Activated effector memory CD4-positive, alpha-beta T cell treated with anti-CD3 and anti-CD28 coated beads, Interleukin-2, amount 50 U/mL, for 16 hours (primary cell): ENCODE measurements at places on chromosomes 4 and X.

DNA sequence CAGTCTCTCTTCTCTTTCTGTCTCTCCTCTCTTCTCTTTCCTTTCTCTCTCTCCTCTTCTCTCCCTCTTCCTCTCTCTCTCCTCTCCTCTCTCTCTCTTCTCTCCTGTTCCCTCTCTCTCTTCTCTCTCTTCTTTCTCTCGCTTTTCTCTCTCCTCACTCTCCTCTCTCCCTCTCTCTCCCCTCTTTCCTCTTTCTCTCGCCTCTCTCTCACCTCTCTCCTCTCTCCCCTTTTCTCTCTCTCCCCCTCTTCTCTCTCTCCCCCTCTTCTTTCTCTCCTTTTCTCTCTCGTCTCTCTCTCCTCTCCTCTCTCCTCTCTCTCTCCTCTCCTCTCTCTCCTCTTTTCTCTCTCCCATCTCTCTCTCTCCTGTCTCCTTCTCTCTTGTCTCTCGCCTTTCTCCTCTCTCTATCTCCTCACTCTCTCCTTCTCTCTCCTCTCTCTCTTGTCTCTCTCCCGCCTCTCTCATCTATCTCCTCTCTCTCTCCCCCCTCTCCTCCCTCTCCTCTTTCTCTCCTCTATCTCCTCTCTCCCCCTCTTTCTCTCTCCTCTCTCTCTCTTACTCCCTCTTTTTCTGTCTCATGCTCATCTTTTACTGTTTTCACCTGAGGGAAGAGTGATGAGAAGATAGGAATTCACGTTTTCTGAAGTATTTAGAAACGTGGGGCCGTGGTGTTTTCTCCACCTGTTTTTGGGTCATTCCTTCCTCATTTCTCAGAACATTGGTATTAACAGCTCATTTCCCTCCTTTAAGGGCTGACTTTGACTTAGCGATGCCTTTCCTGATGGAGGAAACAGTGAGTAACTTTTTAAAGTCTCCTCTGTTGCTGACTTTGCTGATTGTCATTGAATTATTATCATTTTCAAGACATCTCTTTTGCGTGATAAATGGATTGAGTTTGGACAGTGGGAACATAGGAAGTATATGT, 80.6 kb upstream of the CD99 start:
- no peak for DNase-seq

- no peak for DNase-seq
Observed at GRCh38 chr4:85222561-85222960, 252.4 kb upstream of the ARHGAP24 start.

- DNase-seq = no peak
Observed at GRCh38 chr4:23374259-23374658, 515.6 kb downstream of the PPARGC1A start.

GRCh38 chr4:20126906-20127305, 124.8 kb upstream of the SLIT2 start:
- no peak for DNase-seq

DNA sequence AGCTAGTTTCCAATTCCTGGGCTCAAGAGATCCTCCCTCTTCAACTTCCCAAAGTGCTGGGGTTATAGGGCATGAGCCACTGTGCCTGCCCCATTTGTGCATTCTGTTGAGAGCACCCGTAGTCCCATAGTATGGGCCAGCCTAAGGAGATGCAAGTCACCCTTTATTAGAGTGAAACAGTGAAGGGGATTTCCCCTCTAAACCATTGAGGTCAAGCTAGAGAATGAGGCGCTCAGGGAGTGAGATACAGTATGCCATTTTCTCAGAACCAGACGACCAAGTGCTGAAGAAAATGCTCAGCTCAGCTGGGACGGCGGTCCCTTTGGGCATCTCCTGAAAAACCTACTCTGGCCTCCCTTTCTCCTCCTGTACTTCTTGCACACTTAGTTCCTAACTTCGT, 18.7 kb downstream of the RNF4 start:
- DNase-seq = no peak
